ENCODE measurements at places on chromosomes 4 and X.

DNA sequence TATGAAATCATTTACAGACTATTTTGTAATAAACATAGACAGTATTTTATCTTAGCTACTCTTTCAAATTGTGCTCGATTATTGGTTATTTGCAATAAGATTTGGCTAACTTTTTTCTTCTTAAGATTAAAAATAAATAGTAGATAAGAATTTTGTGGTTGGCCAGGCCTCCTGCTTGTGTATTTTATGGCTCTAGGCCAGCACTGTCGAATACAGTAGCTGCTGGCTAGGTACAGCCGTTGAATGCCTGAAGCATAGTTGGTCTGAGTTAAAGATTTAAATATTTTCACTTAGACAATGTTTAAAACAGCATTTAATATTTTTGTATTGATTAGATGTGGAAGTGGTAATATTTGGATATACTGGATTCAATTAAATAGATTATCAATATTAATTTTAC is 481.0 kb downstream of the SPRY1 start:
- no peak overlapping the region for H3K27ac ChIP-seq
- no peak overlapping the region for H3K4me3 ChIP-seq
- no peak for DNase-seq
- H3K36me3 ChIP-seq = no peaks in the 10 kb centered on the region
- no peaks in the 10 kb centered on the region for H3K4me1 ChIP-seq

DNA sequence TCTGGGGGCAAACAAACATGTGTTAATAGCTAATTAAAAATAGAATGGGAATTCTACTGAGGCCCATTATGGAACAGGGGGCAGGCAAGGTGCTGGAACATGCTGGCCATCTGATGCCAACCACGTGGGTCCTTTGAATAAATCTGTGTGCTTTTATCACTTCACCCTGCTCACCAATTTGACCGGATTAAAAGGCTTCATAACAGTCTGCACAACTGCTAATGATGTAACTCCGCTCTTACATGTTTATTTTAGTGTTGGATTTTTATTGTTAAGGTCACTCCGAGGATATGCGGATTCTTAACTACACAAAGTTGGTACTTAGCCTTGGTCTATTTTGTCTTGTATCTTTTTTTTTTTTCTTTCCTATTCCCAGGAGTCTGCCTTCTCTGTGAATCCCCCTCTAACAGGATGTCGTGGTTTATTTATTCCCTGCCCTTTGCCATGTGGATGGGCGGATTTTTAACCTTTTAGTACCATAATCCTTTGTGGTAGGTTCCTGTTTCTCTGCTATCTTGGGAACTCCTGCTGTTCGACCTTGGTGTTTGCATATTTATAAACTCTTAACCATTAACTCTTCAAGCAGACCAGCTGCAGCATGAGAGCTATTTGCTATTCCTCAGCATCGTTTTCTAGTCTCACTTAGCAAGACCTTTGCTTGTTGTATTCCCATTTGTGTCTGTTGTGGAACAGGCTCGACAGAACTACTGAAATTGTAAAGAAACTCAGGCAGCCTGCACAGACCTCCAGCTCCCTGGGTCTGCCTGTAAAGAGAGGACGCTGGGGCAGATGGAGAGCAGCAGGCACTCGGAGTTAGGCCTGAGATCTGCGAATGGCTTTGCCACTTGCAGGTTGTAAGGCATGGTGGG is 38.0 kb downstream of the TRIM2 start:
- no peaks in the 10 kb centered on the region for H3K27me3 ChIP-seq
- no peak overlapping the region for H3K4me3 ChIP-seq
- H3K27ac ChIP-seq = no peak overlapping the region
- no peaks in the 10 kb centered on the region for H3K36me3 ChIP-seq
- no peak for DNase-seq

DNA sequence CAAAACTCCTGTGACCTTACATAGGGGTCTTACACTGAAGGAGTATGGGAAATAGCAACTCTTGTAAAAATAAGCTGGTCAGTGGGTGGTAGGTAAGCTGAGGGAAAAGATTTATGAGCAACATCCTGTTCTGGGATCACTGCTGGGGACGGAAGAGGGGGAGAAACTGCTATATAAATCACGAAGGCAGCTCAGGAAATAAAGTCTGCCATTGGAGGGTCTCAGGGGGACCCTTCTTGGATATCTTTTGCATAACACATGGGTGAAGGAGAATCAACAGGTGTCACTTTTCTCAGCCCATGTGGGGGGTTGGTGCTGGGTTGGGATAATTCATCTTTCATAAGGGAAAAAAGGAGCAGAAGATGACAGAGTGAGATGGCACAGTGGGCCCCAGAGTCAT is 33.7 kb downstream of the AFF1 start:
- no peaks in the 10 kb centered on the region for H3K27me3 ChIP-seq
- H3K27ac ChIP-seq = no peak overlapping the region
- DNase-seq = no peak
- H3K4me3 ChIP-seq = no peak overlapping the region

- no peak overlapping the region for H3K27ac ChIP-seq
- no peaks in the 10 kb centered on the region for H3K27me3 ChIP-seq
- H3K4me3 ChIP-seq = no peak overlapping the region
- H3K4me1 ChIP-seq = no peaks in the 10 kb centered on the region
- H3K36me3 ChIP-seq = no peaks in the 10 kb centered on the region
These were observed 69.0 kb downstream of the SERPINA7 start for GRCh38 chrX:105969487-105969886.

- H3K4me3 ChIP-seq = no peak overlapping the region
- H3K27me3 ChIP-seq = peaks cover 2% of the 10 kb centered on the region
- no peak for DNase-seq
- no peaks in the 10 kb centered on the region for H3K36me3 ChIP-seq
- no peak overlapping the region for H3K27ac ChIP-seq
These were observed 210.6 kb downstream of the TENM3 start for GRCh38 chr4:182453830-182454229.

DNA sequence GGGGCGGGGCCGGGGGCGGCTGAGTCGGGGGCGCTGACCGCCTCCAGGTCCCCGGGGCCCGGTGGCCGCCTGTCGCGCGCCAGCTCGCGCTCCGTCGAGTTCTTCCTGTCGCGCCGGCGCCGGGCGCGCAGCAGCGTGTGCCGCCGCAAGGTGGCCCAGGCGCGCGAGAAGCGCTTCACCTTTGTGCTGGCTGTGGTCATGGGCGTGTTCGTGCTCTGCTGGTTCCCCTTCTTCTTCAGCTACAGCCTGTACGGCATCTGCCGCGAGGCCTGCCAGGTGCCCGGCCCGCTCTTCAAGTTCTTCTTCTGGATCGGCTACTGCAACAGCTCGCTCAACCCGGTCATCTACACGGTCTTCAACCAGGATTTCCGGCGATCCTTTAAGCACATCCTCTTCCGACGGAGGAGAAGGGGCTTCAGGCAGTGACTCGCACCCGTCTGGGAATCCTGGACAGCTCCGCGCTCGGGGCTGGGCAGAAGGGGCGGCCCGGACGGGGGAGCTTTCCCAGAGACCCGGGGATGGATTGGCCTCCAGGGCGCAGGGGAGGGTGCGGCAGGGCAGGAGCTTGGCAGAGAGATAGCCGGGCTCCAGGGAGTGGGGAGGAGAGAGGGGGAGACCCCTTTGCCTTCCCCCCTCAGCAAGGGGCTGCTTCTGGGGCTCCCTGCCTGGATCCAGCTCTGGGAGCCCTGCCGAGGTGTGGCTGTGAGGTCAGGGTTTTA is 1.5 kb downstream of the ADRA2C start:
- H3K36me3 ChIP-seq = no peaks in the 10 kb centered on the region
- no peak overlapping the region for H3K27ac ChIP-seq
- no peaks in the 10 kb centered on the region for H3K27me3 ChIP-seq
- no peaks in the 10 kb centered on the region for H3K4me1 ChIP-seq

GRCh38 chr4:148980782-148981480 is 538.7 kb upstream of the NR3C2 start:
- H3K27me3 ChIP-seq = no peaks in the 10 kb centered on the region
- H3K27ac ChIP-seq = no peak overlapping the region
- no peak overlapping the region for H3K4me3 ChIP-seq
- no peaks in the 10 kb centered on the region for H3K36me3 ChIP-seq

DNA sequence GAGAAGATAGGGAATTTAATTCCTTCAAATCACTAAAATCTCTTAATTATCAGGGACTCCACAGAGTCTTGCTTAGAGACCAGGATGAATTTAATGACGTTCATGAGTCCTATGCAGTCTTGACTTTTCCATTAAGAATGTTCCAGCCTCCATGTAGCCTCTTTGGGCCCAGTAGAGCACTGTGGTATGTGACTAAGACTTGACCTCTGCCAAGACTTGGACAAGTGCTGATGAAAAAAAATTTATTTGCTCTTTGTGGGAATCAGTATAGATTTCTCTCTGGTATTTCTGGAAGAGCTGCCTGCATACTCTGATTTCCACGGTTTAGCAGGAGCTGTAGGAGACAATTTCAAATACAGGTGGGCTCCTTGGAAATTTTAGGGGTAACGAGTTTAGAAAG is 40.6 kb downstream of the CHRDL1 start:
- no peak for DNase-seq
- H3K4me1 ChIP-seq = no peaks in the 10 kb centered on the region
- H3K27ac ChIP-seq = no peak overlapping the region
- no peaks in the 10 kb centered on the region for H3K36me3 ChIP-seq
- no peak overlapping the region for H3K4me3 ChIP-seq

GRCh38 chr4:73028621-73029020 is 40.9 kb downstream of the COX18 start:
- H3K27me3 ChIP-seq = no peaks in the 10 kb centered on the region
- no peak overlapping the region for H3K4me3 ChIP-seq

DNA sequence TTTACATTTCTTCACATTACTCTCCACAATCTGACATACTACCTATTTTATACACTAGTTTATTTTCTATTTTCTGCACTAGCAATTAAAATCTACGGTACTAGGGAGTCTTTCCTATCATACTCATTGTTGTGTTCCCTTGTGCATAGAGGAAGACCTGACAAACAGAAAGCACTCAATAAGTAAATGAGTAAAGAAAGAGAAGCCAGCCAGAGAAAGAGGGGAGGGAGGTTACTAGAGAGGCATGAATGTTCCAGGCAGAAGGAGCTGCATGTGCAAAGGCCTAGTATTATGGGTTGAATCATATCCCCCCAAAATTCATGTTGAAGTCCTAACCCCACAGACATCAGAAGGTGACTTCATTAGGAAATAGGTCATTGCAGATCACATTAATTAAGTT is 114.0 kb downstream of the ZAR1 start:
- DNase-seq = no peak
- no peak overlapping the region for H3K4me3 ChIP-seq
- no peaks in the 10 kb centered on the region for H3K36me3 ChIP-seq

- H3K4me3 ChIP-seq = no peak overlapping the region
- no peaks in the 10 kb centered on the region for H3K4me1 ChIP-seq
- DNase-seq = no peak
- H3K27me3 ChIP-seq = no peaks in the 10 kb centered on the region
These were observed 133.6 kb upstream of the FAM9C start for GRCh38 chrX:13177921-13178566.

DNA sequence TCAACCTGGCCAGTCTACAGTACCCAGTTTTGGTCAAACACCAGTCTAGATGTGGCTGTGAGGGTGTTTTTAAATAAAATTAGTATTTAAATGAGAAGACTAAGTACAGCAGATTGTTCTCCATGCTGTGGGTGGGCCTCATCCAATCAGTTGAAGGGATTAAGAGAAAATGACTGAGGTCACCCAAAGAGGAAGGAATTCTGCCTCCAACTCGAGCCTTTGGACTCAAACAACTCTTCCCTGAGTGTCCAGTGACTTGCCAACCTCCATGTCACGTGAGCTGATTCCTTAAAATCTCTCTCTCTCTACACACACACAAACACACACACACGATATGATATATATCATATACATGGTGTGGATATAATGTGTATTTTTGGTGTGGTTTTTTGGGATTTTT is 10.0 kb downstream of the TREX2 start:
- H3K27me3 ChIP-seq = no peaks in the 10 kb centered on the region
- no peaks in the 10 kb centered on the region for H3K36me3 ChIP-seq
- no peak overlapping the region for H3K4me3 ChIP-seq
- no peak overlapping the region for H3K27ac ChIP-seq
- no peak for DNase-seq

- H3K27ac ChIP-seq = no peak overlapping the region
- no peak overlapping the region for H3K4me3 ChIP-seq
- no peaks in the 10 kb centered on the region for H3K36me3 ChIP-seq
- no peaks in the 10 kb centered on the region for H3K4me1 ChIP-seq
- DNase-seq = no peak
These were observed 14.0 kb upstream of the CDKN2AIP start for GRCh38 chr4:183430317-183430993.

GRCh38 chr4:81366779-81367178 is 104.9 kb downstream of the RASGEF1B start:
- H3K4me3 ChIP-seq = no peak overlapping the region
- H3K36me3 ChIP-seq = no peaks in the 10 kb centered on the region
- H3K4me1 ChIP-seq = no peaks in the 10 kb centered on the region
- no peak for DNase-seq
- H3K27ac ChIP-seq = peak overlapping the region; percentile 1
